ENCODE measurements at places on chromosomes 13 and 19.

DNA sequence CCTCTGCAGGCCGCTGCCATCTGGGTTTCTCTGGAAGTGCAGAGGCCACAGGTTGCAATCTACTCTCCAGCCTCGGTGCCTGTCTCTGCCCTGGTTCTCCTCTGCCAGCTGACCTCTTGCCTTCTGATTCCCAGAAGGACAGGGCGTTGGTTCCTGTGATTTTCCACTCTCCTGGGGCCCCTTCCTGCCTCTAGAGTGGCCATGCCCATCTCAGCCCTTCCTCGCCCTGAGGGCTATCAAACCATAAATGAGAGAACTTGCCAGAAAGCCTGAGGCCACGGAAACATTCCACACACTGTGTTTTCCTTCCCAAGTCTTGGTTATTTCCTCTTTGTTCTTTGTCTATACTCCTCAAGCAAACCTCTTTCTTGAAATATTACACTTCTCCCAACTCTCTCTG lies 146.2 kb downstream of the SHISA2 start:
- H3K36me3 ChIP-seq = no peaks in the 10 kb centered on the region
- peaks cover 3% of the 10 kb centered on the region for H3K27me3 ChIP-seq
- no peak for DNase-seq
- peaks cover 43% of the 10 kb centered on the region for H3K4me1 ChIP-seq
- no peak overlapping the region for H3K4me3 ChIP-seq

DNA sequence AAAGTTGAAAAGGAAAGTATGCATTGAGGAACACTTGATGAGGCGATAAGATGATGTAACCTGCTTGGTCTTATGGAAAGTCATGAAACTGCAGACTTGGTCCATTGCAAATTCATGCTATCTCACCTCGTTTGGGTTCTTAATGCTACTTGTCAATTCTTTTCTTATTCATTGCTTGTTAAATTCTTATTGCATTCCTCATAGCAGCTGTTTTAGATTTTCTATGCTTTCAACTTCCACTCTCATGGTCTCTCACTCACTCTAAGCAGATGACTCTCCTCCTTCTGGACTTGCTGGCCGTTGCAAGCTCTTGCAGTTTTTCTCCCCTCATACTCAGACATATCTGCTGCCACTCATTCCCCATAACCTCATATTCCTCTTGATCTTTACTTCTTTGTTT lies 67.8 kb upstream of the CSNK1A1L start:
- no peak overlapping the region for H3K27ac ChIP-seq
- no peak for DNase-seq
- H3K4me3 ChIP-seq = no peak overlapping the region
- H3K36me3 ChIP-seq = no peaks in the 10 kb centered on the region
- no peaks in the 10 kb centered on the region for H3K4me1 ChIP-seq

- peaks cover 1% of the 10 kb centered on the region for H3K27me3 ChIP-seq
- H3K27ac ChIP-seq = no peak overlapping the region
- no peaks in the 10 kb centered on the region for H3K4me1 ChIP-seq
- peaks cover 65% of the 10 kb centered on the region for H3K36me3 ChIP-seq
- no peak for DNase-seq
- H3K4me3 ChIP-seq = no peak overlapping the region
These were observed 25.2 kb downstream of the COLGALT1 start for GRCh38 chr19:17580470-17581144.

GRCh38 chr13:107099661-107100060 lies 531.7 kb upstream of the ARGLU1 start:
- DNase-seq = no peak
- H3K27ac ChIP-seq = no peak overlapping the region
- no peaks in the 10 kb centered on the region for H3K4me1 ChIP-seq
- H3K36me3 ChIP-seq = no peaks in the 10 kb centered on the region

DNA sequence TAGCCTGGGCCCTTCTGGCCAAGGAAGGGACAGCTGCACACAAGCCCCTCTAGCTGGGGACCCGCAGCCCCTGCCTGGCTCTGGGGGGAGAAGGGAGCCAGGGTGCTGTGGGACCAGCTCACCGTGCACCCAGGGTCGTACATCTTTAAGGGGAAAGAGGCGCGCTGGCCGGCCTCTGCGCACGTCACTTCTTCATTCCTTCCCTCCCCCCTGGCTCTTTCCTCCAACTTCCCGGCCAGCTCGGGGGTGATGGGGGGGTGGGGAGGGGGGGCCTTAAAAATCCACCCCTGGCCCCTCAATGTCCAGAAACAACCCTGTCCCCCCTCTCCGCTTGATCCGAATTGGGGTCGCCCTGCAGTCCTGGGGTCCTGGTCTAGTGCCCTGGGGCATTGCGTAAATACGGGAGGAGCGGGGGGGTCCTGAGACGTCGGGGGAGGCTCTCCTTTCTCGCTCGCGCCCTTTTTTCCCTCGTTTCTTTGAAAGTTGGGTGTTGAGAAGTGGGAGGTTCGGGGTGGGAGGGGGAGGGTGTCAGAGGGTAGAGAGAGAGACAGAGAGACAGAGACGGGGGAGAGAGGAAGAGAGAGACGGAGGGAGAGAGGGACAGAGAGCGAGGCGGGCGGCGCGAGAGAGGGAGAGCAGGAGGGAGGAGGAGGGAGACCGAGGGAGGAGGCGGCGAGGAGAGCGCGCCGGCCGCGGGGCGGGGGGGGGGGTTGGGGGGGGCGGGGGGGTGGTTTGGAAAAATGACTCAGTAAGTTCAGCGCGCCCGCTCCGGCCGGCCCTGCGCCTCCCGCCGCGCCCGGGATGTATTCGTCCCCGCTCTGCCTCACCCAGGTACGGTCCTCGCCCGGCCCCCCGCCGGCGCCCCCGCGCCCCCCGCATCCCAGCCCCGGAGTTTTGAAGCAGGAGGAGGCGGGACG lies at the start of gene NFIC:
TSS of gene NFIC (plus strand) at position 748 of the 917 bp plus-strand sequence. CDS start at position 802, 54 bp downstream.
- H3K36me3 ChIP-seq = no peaks in the 10 kb centered on the region
- H3K4me1 ChIP-seq = peaks cover 58% of the 10 kb centered on the region
- no peak within 1 kb of the TSS for H3K27ac ChIP-seq
- peak within 1 kb of the TSS; percentile 46 for H3K4me3 ChIP-seq

- H3K4me1 ChIP-seq = peaks cover 91% of the 10 kb centered on the region
- H3K27me3 ChIP-seq = no peaks in the 10 kb centered on the region
- H3K36me3 ChIP-seq = peaks cover 27% of the 10 kb centered on the region
- H3K4me3 ChIP-seq = no peak overlapping the region
These were observed 50.0 kb upstream of the GPR183 start for GRCh38 chr13:99357131-99357596.

- peak; percentile 65 for DNase-seq
- H3K27ac ChIP-seq = peak overlapping the region; percentile 82
- H3K4me3 ChIP-seq = peak overlapping the region; percentile 95
- peaks cover 40% of the 10 kb centered on the region for H3K36me3 ChIP-seq
- peaks cover 54% of the 10 kb centered on the region for H3K4me1 ChIP-seq
- no peaks in the 10 kb centered on the region for H3K27me3 ChIP-seq
These were observed 1.2 kb downstream of the KLF2 start for GRCh38 chr19:16325641-16326400.

- H3K27ac ChIP-seq = no peak overlapping the region
- no peaks in the 10 kb centered on the region for H3K4me1 ChIP-seq
- H3K4me3 ChIP-seq = no peak overlapping the region
- peaks cover 2% of the 10 kb centered on the region for H3K27me3 ChIP-seq
These were observed 11.3 kb upstream of the PNMA8A start for GRCh38 chr19:46482631-46483030.

GRCh38 chr19:1483131-1483978 lies 4.3 kb upstream of the C19orf25 start:
- H3K36me3 ChIP-seq = no peaks in the 10 kb centered on the region
- peaks cover 3% of the 10 kb centered on the region for H3K4me1 ChIP-seq
- H3K27me3 ChIP-seq = no peaks in the 10 kb centered on the region

DNA sequence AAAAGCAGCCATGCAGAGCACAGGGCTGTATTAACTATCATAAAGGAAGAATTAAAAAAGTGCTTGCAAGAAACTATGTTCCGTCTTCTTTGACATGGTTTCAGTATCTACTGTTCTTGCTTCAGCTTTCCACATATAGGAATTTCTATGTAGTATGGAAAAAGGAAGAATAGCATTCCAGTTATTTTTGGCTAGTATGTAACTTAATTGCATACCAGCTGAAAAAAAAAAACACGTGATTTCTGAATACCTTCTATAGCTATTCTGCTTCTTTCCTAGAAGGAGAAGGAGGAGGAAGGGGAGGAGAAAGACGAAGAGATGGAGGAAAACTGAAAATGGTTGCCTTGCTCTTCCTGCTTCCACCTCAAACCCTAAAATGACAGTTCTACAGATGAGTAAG lies 619.0 kb downstream of the KCTD12 start:
- H3K27ac ChIP-seq = no peak overlapping the region
- no peak overlapping the region for H3K4me3 ChIP-seq
- DNase-seq = no peak
- no peaks in the 10 kb centered on the region for H3K27me3 ChIP-seq

- no peaks in the 10 kb centered on the region for H3K36me3 ChIP-seq
- no peaks in the 10 kb centered on the region for H3K4me1 ChIP-seq
- DNase-seq = no peak
- H3K4me3 ChIP-seq = no peak overlapping the region
These were observed 287.1 kb downstream of the ITGBL1 start for GRCh38 chr13:101739382-101740178.

- no peaks in the 10 kb centered on the region for H3K36me3 ChIP-seq
- H3K4me1 ChIP-seq = no peaks in the 10 kb centered on the region
- no peak overlapping the region for H3K27ac ChIP-seq
- H3K4me3 ChIP-seq = no peak overlapping the region
- H3K27me3 ChIP-seq = no peaks in the 10 kb centered on the region
These were observed 771.3 kb upstream of the ARGLU1 start for GRCh38 chr13:107339209-107339608.

- H3K36me3 ChIP-seq = no peaks in the 10 kb centered on the region
- H3K27ac ChIP-seq = no peak overlapping the region
- no peak for DNase-seq
- no peak overlapping the region for H3K4me3 ChIP-seq
- no peaks in the 10 kb centered on the region for H3K4me1 ChIP-seq
These were observed 86.5 kb downstream of the TSHZ3 start for GRCh38 chr19:31262725-31263191.

- peak overlapping the region; percentile 57 for H3K27ac ChIP-seq
- H3K27me3 ChIP-seq = no peaks in the 10 kb centered on the region
- no peaks in the 10 kb centered on the region for H3K36me3 ChIP-seq
- peaks cover 31% of the 10 kb centered on the region for H3K4me1 ChIP-seq
- peak; percentile 82 for DNase-seq
These were observed 712 bp downstream of the BBC3 start for GRCh38 chr19:47230054-47230920.

DNA sequence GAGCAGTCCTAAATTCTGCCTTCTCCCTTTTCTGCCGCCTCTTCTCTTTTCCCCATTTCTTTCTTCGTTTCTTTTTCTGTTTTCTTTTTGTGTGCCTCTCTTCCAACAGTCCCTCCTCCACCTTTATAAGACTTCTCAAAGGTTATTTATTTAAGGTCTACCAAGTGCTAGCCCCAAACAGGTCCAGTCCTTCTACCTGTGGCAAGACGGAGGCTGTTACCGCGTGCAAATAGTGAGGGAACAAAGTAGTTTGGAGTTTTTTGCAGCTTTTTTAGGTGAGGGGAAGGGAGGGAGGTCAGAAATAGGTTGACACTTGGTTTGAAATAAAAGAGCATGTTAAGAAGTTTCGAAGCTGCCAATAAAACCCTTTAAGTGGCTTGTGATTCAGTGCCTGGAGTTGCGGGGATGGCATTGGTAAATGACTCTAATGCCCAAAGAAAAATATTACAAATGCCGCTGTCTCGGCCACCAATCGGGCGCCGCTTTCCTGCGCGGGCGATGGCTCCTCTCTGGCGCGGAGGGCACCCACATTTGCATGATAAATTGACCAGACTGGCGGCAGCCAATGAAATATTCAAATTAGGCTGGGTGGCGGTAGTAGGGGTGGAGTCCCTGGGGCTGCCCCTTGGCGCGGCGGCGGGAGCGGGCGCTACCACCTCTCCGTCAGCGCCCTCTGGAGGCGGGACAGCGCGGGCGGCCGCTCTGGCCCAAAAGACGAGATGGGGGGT lies 7.5 kb upstream of the TSHZ3 start:
- H3K36me3 ChIP-seq = no peaks in the 10 kb centered on the region
- H3K27ac ChIP-seq = no peak overlapping the region
- DNase-seq = no peak
- H3K4me3 ChIP-seq = peak overlapping the region; percentile 2
- H3K4me1 ChIP-seq = peaks cover 49% of the 10 kb centered on the region

- H3K4me1 ChIP-seq = no peaks in the 10 kb centered on the region
- H3K27me3 ChIP-seq = no peaks in the 10 kb centered on the region
- no peak overlapping the region for H3K4me3 ChIP-seq
- DNase-seq = peak; percentile 30
These were observed 121.6 kb upstream of the FRY start for GRCh38 chr13:31909864-31910551.

- no peak for DNase-seq
- peaks cover 7% of the 10 kb centered on the region for H3K4me1 ChIP-seq
- H3K36me3 ChIP-seq = no peaks in the 10 kb centered on the region
- no peak overlapping the region for H3K4me3 ChIP-seq
- no peaks in the 10 kb centered on the region for H3K27me3 ChIP-seq
These were observed 170.4 kb downstream of the COG6 start for GRCh38 chr13:39825886-39826285.

DNA sequence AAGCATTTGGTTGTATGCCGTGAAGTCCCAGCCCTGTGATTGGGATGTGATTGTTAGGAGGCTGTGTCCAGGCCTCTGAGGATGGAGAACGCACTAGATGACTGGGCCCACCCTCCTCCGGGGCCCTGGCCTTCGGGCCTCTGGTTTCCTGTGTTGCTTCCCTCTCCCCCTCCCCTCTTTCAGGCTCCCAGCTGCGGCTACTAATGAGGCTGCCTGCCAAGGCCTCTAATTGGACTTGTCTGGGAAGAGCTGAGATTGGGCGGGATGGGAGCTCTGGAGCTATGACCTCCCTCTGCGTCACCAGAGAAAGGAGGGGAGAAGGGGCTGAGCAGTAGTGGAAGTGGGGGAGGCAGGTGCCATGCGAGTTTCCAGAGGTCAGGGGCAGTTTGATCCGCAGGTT lies 9.9 kb downstream of the PTH2 start:
- no peaks in the 10 kb centered on the region for H3K27me3 ChIP-seq
- H3K4me1 ChIP-seq = peaks cover 42% of the 10 kb centered on the region
- no peak overlapping the region for H3K27ac ChIP-seq
- no peak overlapping the region for H3K4me3 ChIP-seq
- H3K36me3 ChIP-seq = no peaks in the 10 kb centered on the region

GRCh38 chr19:12478234-12478941 lies 6.2 kb downstream of the ZNF709 start:
- H3K27ac ChIP-seq = no peak overlapping the region
- no peaks in the 10 kb centered on the region for H3K36me3 ChIP-seq
- H3K27me3 ChIP-seq = no peaks in the 10 kb centered on the region
- H3K4me1 ChIP-seq = peaks cover 14% of the 10 kb centered on the region
- no peak overlapping the region for H3K4me3 ChIP-seq
- DNase-seq = no peak

GRCh38 chr19:2942928-2943640 lies 1.7 kb downstream of the ZNF77 start:
- H3K4me1 ChIP-seq = peaks cover 7% of the 10 kb centered on the region
- H3K27me3 ChIP-seq = no peaks in the 10 kb centered on the region
- no peak overlapping the region for H3K4me3 ChIP-seq
- peaks cover 4% of the 10 kb centered on the region for H3K36me3 ChIP-seq

Measured in T-cell (primary cell).